ENCODE measurements at places on chromosomes 12 and 14.

DNA sequence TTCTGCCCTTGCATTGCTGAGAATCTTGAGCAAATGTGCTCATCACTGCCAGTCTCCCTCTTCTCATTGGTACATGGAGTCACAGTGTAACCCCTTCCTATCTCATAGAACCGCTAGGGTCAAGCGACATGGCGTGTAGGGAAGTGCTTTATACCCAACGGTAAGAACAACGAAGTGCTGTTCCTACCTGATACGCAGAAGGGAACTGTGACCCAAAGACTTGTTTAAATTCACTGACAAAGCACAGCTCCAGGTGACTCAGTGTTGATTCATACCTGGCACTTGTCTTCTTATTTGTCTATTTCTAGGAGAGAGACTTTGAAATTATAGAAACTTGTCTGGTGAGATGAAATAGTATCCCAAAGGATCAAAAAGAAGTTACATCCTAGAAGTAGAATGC, 53.7 kb downstream of the FBXL14 start:
- DNase-seq: no peak

GRCh38 chr12:26434299-26435068, 239.1 kb downstream of the SSPN start:
- peak; percentile 68 for DNase-seq

GRCh38 chr12:126210026-126210425, 1144.8 kb downstream of the AACS start:
- no peak for DNase-seq

DNA sequence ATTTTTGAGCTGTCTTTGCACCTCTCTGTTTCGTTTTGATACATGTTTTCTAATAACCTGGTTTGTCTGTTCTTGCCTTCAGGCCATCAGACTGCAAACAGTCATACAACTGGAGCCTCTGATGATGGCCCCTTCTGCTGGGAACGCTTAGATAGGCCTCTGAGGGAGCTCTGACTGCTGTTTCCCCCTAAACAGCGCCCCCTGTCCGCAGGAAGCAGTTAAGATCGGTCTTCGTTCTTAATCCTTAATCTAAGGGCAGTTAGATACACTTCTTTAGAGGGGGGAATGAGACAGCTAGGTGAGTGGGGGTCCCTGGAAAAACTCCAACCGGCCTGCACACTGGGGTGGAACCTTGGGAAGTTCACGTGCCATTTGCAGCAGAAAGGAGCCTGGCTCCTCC, 1338.8 kb upstream of the SEL1L start:
- no peak for DNase-seq

GRCh38 chr12:8491646-8492530, 21.4 kb upstream of the CLEC4D start:
- DNase-seq: peak; percentile 22

GRCh38 chr14:103127356-103127755, 4.1 kb downstream of the TNFAIP2 start:
- peak; percentile 33 for DNase-seq

DNA sequence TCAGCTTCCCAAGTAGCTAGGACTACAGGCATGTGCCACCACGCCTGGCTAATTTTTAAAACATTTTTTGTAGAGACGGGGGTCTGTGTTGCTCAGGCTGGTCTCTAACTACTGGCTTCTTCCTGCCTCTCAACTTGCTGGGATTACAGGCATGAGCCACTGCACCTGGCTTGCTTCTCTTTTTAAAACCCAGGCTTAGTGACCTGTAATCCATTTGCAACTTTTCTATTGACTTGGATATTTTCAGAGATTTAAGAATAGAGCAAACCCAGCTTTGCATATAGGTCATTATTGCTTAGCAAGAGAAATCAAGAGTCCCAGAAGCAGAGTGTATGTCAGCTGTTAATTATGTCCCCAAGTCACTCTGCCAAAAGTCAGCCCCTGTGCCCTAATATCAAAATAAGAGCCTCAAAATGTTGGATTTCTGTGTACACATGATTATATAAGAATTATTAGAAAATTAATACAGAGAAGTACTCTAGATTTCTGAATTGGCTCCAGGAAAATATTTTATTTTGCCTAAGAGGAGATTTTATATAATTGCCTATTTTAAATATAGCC, 24.9 kb downstream of the TCP11L2 start:
- no peak for DNase-seq

GRCh38 chr12:89544681-89545184, 18.9 kb upstream of the POC1B start:
- DNase-seq: peak; percentile 28

All from suppressor macrophage treated with lipopolysaccharide for 1 hour (primary cell).